Stimulated activated CD8-positive, alpha-beta memory T cell treated with anti-CD3 and anti-CD28 coated beads, Interleukin-15, amount 100 ng/mL, for 1 hour (primary cell): ENCODE measurements at places on chromosomes 4 and X.

- DNase-seq, result no peak
These were observed 35.0 kb upstream of the CDKN2AIP start for GRCh38 chr4:183409483-183409882.

DNA sequence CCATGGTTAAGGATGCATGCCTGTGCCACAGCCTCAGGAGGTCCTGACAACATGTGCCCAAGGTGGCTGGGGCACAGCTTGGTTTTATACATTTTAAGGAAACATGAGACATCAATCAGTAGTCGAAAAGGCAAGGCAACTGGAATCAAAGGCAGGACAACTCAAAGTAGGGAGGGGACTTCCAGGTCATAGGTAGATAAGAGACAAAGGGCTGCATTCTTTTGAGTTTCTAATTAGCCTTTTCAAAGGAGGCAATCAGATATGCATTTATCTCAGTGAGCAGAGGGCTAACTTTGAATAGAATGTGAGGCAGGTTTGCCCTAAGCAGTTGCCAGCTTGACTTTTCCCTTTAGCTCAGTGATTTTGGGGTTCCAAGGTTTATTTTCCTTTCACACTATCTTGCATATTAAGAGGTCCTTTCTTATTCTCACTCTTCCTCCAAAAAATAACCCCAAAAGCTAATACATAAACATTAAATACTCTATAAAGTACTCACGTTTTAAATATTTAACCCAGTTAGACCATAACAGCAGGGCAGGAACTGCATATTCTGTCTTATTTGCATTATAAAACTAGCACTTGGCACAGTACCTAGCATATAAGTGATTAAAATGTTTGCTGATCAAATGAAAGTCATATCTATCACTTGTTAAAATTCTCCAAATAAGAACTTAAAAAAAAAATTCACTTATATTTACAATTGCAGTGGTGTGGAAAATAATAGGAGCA lies 36.3 kb upstream of the UGT8 start:
- DNase-seq, result no peak

- no peak for DNase-seq
These were observed 45.5 kb upstream of the PBDC1 start for GRCh38 chrX:76127341-76127740.

GRCh38 chr4:53706422-53707032 lies 115.2 kb upstream of the LNX1 start:
- DNase-seq, result no peak

GRCh38 chr4:48011722-48012121 lies 4.8 kb downstream of the CNGA1 start:
- DNase-seq, result no peak

DNA sequence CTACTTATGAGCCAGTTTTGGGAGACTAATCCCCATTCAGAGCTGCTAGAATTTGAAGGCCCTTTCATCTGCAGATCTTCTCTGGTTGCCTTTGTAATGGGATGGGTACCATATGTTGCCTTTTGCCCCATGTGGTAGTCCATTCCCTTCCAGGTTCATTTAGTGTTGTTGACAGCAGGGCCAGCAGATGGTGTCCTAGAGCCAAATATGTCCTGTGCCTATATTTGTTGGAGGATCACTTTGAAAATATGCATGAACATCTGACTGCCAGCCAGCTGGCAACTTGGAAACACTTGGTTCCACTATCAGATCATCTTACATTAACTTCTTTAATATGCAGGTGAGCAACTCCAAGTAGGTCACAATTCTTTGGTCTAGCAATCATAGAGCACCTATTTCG lies 30.4 kb downstream of the CFAP299 start:
- peak; percentile 24 for DNase-seq
